Fibroblast of skin of back (primary cell): ENCODE measurements at places on chromosomes 5 and 9.

DNA sequence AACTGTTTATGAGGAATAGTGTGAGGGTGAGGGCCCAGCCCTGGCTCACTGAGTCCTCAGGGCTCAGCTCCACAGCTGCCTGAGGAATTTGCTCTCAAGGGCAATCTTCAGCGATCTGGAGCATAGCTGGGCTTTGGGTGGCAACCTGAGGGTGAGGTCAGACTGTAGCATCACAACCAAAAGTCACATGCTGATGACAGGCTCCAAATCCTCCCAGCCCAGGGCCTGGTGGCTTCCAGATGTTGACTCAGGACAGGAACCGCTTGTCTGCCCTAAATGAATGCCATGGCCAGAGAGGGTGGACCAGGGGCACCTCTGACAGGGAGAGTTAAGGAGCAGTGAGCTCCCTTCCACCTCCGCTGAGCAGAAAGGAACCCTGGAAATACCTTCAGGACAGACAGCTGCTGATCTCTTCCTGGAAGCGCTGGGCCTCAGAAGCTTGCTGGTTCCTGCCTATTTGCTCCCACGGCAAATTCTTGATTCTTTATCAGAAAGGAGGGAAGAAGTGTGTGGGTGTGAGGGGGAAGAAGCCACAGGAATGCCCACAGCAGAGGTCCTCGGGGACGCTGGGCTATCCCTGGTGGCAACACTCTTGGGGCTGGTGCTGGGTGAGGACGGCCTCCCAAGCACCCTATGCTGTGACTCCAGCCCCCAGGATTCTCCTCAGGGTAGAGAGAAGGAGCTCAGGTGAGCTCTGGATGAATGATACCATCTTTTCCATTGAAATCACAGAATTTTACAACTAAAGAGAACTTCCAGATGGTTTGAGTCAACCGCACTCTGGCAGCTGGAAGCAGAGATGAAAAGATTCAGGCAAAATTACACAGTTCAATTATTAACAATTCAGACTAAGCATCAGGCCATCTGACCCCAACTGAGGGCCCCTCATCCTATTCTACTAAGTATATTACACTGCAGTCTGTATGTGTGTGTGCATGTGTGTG, 13.8 kb upstream of the CTSL start:
- peak; percentile 84 for DNase-seq

DNA sequence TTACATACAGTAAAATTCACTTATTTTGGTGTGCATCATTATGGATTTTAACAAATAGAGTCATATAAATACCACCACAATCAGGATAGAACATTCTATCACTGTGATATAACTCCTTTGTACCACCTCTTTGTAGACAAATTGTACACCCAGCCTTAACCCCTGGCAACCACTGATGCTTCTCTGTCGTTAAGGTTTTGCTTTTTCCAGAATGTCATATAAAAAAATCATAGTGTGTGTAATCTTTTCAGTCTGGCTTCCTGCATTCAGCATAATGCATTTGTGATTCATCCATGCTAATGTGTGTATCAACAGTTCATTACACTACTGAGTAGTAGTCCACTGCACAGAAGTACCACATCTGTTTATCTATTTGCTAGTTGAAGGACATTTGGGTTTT, 81.2 kb downstream of the ARSB start:
- DNase-seq: peak; percentile 50

DNA sequence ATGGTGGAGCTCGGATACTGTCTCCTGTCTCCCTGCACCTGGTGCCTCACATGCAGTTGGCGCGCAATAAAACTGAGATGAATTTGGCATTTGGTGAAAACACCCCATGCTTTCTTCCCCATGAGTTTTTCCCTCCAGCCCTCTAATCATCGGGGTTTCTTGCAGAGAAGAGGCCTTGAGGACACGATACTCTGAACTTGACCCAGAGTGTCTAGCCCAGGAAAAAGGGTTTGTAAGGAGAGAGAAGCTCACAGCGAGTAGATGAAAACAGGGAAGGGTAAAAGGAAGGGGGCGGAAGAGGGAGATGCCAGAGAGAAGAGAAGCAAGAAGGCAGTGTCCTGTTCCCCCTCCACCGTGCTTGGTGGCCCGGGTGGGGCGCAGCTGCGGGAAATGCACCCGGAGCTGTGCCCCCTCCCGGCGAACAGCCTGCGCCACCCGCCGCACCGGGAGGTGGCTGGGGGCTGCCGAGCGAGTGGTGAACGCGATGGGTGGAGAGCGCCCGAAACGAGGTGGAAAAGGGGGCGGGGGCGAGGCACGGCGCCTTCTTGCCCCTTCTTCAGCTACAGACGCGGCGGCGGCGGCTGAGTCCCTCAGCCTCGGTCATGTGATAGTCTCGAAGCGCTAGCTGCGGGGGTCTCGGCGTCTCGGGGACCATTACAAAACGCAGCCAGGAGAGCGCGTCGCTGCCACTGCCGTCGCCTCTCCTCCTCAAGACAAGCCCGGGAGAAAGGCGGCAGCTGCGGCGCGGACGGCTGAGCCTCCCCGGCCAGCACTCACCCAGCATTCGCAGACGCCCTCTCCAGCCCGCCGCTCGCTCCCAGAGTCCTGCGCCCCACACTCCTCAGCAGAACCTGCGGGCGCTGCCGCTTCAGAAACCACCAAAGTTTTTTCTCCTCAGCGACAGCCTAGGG, 1.1 kb upstream of the FOXB2 start:
- no peak for DNase-seq

- DNase-seq: no peak
Observed at GRCh38 chr5:56337715-56338319, 104.7 kb upstream of the ANKRD55 start.

DNA sequence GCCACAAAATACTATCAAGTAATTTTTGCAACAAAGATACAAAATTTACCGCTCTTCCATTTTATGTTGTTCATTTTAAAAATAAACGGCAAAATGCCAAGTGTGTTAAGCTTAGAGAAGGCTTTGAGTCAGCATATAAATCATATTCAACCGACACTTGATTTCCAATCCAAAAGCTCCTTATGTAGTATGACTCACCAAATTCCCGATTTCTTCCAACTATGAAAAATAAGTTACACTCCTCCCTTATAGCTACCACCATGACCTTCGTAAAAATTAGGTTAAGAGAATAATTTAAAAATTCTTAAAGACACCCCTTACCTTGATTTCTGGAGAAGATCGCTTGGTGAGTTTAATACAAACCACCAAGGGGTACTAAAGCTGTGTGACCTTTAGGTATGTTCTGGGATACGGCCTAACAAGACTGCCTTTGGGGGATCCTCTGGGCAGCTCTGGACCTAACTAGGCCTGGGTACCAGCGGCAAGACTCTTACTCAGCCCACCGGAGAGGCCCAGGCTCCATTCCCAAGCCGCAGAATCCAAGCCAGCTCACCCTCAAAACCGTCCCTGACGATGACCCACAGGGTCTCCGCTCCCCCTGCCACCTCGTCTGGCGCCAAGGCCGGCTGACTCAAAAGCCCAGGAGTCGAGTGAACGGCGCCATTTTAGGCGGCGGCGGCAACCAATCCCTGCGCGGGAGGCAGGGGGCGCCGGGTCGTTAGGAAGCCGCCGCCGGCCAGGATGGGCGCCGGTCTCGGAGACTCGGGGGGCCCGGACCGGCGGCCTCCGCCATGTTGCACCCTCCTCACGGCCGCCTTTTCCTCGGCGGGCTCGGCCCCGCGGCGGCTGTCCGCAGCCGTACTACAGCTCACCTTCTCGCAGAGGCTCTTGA, 739 bp downstream of the PPP2CA start:
- DNase-seq: peak; percentile 80

DNA sequence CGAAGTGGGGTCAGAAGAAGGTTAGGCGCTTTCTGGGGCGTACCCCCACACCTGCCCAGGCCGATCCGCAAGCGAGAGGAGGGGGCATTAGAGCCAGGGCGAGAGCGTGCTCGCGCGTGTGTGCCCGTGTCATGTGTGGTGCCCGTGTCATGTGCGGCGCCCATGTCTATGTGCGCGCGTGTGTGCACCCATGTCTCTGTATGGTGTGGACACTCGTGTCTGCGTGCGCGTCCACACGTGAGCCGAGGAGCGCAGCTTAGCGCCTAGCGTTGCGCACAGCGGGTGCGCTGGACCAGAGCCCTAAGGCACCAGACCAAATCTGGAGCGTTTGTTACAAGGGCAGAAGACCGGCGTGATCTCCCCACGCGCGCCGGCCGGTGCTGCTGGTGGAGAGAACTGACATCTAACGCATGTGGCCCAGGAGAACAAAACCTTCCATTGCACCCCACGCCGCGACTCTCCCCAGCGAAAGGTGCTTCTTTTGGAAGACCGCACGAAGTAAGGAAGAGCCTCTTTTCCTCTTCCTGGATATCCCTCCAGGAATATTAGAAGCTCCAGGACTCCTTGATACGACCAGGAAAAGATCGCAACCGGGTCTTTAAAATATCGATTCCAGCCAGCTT, 644 bp downstream of the NIM1K start:
- DNase-seq: peak; percentile 27

DNA sequence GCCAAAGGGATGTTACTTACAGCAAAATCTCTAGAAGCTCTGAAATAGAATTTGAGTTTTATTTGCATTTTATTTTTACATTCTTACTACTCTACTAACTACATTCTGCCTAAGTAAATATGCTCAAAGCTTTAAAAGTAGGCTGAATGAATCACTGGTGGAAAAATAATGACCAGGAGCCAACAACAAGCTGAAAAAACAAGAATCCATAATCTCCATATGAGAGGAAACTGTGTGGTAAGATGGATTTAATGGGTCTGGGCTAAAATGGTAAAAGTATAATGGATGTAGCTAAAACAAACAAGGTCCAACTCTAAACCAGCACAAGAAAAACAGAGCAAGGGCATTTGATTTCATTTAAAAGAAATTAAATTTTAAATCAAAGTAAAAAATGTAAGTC, 525.8 kb upstream of the FTMT start:
- peak; percentile 66 for DNase-seq

DNA sequence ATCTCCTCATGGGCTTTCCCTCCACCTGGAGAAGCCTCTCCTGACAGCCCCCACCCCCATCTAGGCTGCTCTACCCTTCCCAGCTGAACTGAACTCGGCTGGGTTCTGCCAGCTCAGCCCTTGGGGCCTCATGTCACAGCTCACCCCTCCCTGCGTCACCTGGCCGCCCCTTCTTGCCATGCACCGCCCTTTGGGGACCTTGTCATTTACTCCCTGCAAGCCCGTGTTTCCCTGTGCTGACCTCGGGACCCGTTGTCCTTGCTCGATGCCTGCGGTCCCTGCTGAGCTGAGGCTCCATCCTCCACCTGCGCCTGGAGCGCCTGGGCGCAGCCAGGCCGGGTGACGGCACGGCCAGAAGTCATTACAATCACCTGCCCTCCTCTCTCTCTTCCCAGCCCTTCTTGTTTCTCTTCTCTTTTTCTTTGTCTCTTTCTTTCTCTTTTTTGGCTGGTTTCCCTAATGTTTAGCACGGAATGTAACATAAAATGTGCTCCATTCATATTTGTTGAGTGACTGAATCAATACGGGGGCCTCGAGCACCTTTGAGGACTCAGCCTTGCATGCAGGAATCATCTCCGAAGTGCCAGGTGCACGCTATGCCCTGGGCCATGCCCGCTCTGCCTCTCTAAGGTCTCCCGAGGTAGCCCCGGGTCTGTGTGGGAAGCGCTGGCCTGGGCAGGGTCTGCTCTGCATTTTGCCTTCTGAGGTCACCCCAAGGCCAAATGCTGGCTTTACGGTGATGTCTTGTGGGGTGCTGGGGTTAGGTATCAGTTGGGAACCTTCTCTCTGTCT, 48.1 kb upstream of the COL5A1 start:
- DNase-seq: no peak

GRCh38 chr9:36486329-36486932, 86.3 kb upstream of the MELK start:
- DNase-seq: peak; percentile 33

GRCh38 chr5:91245074-91245452, 138.1 kb downstream of the ARRDC3 start:
- DNase-seq: no peak

DNA sequence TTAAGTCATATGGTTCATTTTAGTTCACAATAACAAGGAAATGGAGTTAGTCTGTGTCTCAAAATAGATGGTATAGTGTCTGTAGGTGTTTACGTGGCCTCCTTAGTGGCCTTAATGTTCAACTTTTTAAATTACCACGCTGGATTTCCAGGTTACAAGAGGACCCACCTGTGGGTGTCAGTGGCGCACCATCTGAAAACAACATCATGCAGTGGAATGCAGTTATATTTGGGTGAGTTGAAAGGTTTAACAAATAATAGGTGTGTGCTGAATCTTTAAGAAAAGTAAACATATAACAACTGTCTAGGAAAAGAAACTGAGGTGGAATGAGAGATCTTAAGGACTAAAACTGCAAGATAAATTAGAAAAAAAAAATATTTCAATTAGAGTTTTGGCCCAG, 2.9 kb downstream of the UBE2B start:
- DNase-seq: no peak

GRCh38 chr5:73488806-73489205, 9.4 kb upstream of the BTF3 start:
- no peak for DNase-seq

DNA sequence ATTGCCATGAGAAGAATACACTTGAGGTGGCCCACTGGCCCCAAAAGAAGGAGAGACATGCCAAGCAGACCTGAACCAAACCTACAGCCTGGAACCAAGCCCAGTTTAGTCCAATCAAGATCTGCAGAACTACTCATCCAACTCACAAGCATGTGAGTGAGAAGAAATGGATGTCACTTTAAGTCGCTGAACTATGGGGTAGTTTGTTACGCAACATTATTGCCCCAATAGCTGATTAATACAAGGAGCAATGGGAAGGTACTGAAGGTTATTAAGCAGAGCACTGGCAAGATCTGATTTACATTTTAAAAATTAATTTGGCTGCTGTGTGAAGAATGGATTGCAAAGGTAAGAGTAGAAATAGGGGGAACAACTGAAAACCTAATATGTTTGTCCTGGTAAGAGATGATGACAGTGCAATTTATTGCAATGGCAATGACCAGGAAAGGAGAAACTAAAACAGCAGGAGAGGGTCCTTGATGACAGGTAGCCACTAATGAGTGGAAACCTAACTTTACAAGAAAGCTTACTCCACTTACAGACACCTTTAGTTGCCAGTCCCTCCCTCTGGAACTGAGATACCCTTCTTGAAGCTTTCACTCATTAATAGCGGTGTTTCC, 132.9 kb upstream of the GRIA1 start:
- no peak for DNase-seq

GRCh38 chr5:135195270-135195608, 161.2 kb upstream of the PITX1 start:
- DNase-seq: no peak

- peak; percentile 76 for DNase-seq
Observed at GRCh38 chr5:65041296-65042158, 272.8 kb downstream of the CWC27 start.

GRCh38 chr5:68423154-68423811, 207.7 kb downstream of the PIK3R1 start:
- no peak for DNase-seq

- DNase-seq: no peak
Observed at GRCh38 chr5:14216902-14217301, 73.8 kb downstream of the TRIO start.

GRCh38 chr5:130964231-130965202, 200.5 kb downstream of the HINT1 start:
- peak; percentile 18 for DNase-seq

DNA sequence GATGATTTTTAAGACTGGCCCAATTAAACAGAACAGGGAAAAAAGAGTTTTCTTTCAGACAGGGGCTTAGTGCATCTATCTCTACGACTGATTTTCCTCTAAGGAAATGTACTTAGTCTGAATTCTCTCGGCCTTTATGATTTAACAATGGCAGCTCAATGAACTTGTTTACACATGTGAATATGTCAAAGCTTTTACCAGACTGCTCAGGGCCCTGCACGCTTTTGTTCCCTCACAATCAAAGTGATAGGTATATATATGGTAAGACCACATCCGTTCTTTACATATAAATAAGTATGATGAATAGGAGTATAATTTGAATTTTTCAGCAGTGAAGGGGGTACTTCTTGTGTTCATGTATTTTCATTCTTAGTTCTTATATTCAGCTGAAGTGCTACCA, 27.6 kb downstream of the LEAP2 start:
- no peak for DNase-seq
